Activated naive CD8-positive, alpha-beta T cell treated with anti-CD3 and anti-CD28 coated beads for 36 hours (primary cell): ENCODE measurements at places on chromosomes 16 and 17.

GRCh38 chr16:81739503-81739902 lies 39.6 kb upstream of the PLCG2 start:
- DNase-seq = no peak

DNA sequence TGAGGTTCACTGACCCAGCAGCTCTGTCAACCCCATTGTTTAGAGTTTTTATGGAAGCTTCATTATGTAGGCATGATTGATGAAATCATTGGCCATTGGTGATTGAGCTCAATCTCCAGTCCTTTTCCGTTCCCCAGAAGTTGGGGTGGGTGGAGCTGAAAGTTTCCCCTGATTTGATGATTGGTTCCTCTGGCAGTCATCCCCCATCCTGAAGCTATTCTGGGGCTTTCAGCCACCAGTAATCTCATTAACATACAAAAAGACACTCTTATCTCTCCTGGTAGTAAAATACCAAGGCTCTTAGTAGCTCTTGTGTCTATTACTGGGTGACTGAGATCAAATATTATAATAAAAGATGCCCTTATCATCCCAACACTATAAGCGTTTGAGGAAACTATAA lies 67.1 kb downstream of the TANC2 start:
- DNase-seq = no peak

GRCh38 chr17:14334919-14335318 lies 34.0 kb downstream of the HS3ST3B1 start:
- DNase-seq = no peak

- no peak for DNase-seq
These were observed 155.1 kb upstream of the CCL2 start for GRCh38 chr17:34099859-34100515.

DNA sequence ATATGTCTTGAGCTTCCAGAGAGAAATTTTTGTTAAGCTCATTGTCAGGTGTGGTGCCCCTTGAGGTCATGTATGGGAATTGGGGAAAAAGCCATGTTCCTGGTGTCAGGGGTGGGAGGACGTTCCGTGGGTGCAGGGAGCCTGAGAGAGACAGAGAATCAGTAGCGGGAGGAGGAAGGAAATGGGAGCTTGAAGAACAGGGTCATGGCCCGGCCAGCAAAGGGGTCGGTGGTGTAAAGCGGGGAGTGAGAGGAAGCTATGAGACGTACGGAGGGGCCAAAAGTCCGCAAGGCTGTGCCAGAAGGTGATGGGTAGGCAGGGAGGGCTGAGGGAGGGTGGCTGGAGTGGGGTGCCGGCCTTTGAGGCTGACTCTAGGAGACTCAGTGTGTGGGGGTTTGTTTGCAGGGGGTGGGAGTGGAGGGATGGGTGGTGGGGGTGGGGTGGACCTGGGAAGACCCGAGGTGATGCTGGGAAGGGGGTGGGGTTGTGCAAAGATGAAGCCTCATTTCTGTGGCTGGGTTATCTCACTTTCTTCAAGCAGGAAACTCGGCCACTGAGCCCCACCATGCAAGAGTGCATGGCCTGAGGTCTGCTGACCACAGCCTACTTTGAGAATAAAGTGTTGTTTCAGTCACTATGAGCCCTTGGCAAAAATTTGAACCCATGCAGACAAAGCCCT lies 63.6 kb downstream of the PLCG2 start:
- no peak for DNase-seq

GRCh38 chr16:72938795-72939164 lies 109.1 kb downstream of the ZFHX3 start:
- no peak for DNase-seq

- DNase-seq = no peak
These were observed 197.7 kb upstream of the CDH5 start for GRCh38 chr16:66168777-66169176.

DNA sequence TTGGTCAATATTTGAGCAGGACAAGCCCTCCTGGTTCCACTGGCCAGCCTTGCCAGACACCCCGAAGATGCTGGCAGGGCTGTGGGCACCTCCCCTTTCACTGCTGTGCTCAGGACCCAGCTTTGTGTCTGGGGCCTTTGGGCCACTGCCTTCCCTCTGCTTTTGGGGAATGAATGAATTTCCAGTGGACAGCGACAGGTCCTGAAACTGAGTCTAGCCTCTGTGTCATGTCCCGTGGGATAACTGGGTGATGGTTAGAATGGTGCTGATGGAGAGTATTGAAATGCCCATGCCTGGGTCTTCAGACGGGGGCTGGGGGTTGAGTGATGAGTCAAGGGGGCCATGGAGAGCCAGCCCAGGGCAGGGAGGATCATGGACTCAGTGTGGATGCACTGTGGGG lies 135.8 kb downstream of the FOXL1 start:
- DNase-seq = no peak

DNA sequence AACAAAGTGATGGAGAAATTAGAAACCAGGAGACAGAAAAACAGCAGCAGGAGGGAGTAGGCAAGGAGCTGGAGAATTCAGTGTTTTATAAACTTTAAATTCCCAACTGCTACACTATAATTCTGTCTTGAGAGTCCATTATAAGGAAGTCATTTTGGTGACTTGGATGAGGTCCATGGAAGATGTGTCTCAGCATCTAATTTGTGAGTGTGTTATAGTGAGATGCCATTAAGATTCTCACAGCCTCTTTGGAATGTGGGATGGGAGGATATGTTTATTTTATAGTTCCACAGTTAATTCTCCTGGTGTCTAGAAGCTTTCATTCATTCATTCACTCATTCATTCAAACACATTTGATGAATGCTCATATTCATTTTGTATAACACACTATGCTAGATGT lies 206.0 kb upstream of the MYOCD start:
- no peak for DNase-seq

DNA sequence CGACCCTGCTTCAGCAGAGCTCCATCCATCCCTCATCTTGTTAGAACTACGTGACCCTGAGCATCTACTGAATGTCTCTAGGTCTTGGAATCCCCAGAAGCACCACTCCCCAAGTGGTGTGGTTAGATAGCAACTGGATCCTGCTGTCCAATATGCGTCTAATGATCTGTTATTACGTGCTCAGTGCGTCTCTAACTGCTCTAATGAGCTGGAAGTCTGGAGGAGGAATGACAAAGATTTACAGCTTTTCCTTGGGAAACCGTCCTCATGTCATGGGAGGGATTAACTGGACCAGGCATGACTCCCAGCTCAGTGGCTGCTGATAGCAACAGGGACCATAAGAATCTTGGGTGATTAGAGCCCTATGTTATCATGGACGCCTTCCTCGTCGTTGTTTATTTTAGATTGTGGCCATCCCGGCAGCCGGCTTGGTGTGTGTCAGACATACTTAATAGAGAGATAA lies 150.9 kb downstream of the HS3ST3B1 start:
- DNase-seq = no peak

DNA sequence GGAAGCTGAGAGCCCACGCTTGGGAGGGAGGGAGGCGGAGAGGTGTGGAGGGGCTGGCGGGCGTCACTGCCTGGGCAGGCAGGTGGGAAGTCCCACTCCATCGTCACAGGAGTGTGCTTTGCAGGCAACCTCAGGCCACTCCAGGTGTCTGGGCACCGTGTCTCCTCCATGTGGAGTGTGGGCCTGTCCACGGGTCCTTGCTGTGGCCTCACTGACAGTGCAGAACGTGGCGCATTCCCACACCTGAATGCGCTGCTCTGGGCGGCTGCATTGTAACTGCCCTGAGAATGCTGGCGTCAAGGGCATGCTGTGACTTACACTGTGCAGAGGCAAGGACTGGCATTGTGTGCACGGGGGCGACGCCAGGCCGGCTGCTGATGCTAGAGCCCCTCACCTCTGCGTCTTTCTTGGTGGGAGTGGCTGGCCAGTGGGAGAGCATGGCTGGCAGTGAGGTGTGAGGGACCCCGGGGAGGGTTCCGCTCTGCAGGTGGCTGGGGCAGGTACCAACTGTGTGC lies 66.4 kb downstream of the BANP start:
- DNase-seq = no peak

GRCh38 chr17:82961366-82962162 lies 117.8 kb upstream of the METRNL start:
- DNase-seq = no peak

DNA sequence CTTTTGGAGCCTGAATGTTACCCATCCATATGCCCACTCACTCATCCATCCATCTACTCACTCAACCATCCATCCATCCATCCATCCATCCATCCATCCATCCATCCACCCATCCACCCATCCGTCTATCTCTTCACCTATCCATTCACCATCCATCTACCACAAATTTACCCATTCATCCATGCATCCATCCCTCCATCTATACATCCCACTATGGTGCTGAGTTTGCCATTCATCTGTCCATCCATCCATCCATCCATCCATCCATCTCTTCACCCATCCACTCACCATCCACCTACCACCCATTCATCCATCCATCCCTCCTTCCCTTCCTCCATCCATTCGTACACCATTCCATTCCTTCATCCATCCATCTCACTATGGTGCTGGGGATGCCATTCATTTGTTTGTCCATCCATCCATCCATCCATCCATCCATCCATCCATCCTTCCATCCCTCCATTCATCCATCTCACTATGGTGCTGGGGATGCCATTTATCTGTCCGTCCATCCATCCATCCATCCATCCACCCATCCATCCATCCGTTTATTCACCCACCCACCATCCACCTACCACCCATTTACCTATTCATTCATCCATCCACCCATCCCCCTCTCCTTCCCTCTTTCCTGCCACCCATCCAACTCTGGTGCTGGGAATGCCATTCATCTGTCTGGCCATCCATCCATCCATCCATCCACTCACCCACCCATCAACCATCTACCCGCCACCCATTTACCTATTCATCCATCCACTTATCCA lies 39.7 kb downstream of the RGS9 start:
- DNase-seq = no peak

GRCh38 chr16:28053461-28053860 lies 10.1 kb downstream of the GSG1L start:
- no peak for DNase-seq

- DNase-seq = no peak
These were observed 31.0 kb upstream of the ARL4D start for GRCh38 chr17:43367737-43368242.

DNA sequence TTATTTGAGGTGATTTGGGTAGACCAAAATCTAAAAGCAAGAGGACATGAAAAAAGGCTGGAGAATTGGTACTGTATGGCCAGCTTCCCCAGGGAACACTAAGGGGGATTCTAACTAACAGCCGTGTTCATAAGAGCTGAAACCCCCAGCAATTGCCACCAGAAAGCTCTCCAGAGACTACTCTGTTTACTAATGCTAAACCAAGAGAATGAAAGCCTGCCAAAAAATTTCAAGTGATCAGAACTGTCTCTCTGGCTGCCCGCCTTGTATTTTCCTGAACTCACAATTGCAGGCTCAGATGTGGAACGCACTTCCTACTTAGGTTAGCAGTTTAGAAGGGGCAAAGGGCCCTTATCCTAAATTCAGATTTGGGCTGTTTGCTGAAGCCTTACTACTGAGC lies 24.1 kb downstream of the MYH10 start:
- DNase-seq = no peak

- peak; percentile 76 for DNase-seq
These were observed 124.1 kb upstream of the TNRC6C start for GRCh38 chr17:77834170-77835115.

DNA sequence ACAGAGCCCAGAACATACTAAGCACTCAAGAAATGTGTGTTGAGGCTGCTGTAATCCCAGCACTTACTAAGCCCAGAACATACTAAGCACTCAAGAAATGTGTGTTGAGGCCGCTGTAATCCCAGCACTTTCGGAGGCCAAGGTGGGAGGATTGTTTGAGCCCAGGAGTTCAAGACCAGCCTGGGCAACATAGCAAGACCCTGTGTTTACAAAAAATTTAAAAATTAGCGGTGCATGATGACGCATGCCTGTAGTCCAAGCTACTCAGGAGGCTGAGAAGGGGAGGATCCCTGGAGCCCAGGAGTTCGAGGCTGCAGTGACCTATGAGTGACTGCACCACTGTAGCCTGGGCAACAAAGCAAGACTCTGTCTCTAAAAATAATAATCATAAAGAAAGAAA lies 6.7 kb upstream of the ZDHHC1 start:
- DNase-seq = no peak

GRCh38 chr17:62822080-62822904 lies 14.2 kb upstream of the MARCHF10 start:
- no peak for DNase-seq

- peak; percentile 49 for DNase-seq
These were observed 26.0 kb downstream of the COPZ2 start for GRCh38 chr17:48011405-48012150.

- no peak for DNase-seq
These were observed 7.8 kb downstream of the GGA2 start for GRCh38 chr16:23502466-23502865.

DNA sequence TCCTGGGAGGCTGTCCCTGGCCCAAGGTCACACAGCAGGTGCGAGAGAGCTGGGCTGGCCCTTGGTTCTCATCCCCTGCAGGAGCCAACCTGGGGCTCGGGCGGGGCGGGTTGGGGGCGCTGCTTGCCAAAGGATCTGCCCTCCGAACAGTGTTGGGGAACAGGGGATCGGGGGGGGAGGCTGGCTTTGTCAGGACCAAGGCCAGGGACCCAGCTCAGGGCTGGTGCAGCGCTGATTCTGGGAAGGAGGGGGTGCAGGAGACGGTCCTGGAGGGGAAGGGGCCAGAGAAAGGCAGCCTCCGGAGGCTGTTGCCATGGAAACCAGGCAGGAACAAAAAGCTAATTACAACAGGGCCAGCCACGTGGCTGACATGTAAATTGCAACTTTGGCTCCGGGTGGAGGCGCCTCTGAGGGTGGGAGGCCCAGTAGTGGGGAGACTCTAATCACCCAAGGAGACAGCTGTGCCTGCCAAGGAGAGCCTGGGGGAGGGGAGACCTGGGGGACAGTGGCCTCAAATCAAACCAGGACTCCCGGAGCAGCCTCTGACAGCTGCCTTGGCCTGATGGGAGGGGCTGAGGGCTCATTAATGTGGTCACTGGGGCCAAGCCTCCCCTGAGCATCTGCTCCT lies 1.3 kb downstream of the TUBB3 start:
- no peak for DNase-seq

- DNase-seq = no peak
These were observed 17.5 kb downstream of the TTYH2 start for GRCh38 chr17:74230896-74231295.

GRCh38 chr16:21602785-21603184 lies 3.4 kb downstream of the METTL9 start:
- no peak for DNase-seq

DNA sequence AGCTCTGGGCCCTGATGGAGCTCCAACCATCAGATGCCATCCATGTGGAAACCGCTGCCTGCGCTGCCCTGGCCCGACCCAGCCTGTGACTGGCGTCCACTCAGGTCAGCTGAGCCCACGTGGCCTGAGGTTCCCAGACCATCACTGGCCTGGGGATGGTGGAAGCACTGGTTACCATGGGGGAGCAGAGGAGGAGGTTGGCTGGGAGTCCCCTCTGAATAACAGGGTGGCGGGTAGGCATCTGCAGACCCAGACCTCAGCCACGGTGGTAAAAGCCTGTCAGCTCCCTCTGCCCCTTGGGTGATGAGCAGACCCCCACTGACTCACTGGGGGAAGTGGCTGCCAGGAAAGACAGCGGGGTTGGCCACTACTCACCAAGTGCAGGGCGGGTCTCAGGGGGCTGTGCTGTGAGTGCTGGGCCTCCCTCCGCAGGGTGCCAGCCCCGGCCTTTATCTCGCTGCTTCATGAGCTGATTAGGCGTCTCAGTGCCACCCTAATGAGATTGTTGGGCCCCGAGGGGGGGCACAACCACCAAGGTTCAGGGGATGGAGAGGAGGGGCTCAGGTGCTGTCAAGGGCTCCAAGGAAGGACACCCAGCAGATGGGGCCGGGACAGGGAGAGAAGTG lies at the start of gene PDE6G:
PDE6G (minus strand) TSS at position 425 of the 626 bp plus-strand sequence. CDS start 3,237 bp downstream, outside the sequence.
- DNase-seq = no peak

GRCh38 chr17:15885770-15886169 lies 59.2 kb upstream of the ADORA2B start:
- no peak for DNase-seq

GRCh38 chr17:51638971-51639370 lies 378.6 kb downstream of the UTP18 start:
- DNase-seq = no peak
